Kasumi-1 (cell line): ENCODE measurements at places on chromosomes 1 and 21.

- peak; percentile 40 for DNase-seq
Observed at GRCh38 chr1:21552715-21553114, 43.5 kb downstream of the ALPL start.

DNA sequence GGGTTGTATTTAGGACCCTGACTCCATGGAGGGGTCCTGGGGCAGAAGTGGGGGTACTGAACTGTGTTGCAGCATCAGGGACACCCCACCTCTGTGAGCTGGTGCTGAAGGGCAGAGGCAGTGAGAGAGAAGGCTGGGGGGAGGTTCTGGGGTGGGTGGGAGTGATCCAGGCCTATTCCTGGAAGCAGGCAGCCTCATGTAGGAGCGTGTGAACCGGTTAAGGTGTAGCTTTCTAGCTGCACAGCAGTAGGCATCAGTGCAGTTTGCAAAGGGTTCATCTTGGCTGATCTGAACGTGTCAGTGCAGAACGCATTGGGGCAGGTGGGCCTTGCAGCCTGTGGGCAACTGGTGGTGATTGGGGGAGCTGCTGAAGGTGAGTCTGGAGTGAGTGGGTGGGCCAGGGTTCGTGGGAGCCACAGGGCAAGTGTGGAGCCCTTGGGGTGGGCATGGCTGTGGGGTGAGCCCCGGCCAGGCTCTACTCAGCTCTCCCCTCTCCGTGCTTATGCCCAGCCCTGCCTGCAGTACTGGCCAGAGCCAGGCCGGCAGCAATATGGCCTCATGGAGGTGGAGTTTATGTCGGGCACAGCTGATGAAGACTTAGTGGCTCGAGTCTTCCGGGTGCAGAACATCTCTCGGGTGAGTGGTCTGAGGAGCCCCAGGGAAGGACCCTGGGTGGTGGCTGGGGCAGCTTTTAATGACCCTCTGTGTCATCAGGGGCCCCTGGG lies 86.7 kb downstream of the PTPRU start:
- no peak for DNase-seq

DNA sequence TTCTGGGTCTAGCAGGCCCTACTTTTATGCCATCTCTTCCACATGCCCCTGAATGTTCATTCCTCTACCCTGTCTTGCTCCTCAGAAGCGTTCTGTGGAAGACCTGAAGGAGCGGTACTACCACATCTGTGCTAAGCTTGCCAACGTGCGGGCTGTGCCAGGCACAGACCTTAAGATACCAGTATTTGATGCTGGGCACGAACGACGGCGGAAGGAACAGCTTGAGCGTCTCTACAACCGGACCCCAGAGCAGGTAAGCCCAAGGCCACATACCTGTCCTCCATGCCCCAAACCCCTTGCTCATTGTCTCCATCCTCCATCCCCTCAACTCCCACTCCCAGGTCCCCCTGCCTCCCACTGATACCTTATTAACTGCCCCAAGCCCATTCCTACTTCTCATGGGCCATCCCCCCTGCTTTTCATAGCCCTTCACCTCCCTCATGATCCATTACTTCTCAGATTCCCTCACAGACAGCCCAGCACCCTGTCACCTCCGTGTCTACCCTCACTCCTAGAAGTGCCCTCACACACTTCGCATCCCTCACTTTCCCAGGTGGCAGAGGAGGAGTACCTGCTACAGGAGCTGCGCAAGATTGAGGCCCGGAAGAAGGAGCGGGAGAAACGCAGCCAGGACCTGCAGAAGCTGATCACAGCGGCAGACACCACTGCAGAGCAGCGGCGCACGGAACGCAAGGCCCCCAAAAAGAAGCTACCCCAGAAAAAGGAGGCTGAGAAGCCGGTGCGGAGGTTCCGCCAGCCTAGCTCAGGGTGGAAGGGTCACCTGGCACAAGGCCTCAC lies 5.4 kb downstream of the DMAP1 start:
- no peak for DNase-seq

GRCh38 chr21:21682172-21682571 lies 684.0 kb downstream of the NCAM2 start:
- DNase-seq: no peak

GRCh38 chr21:14825514-14825974 lies 239.3 kb downstream of the NRIP1 start:
- DNase-seq: no peak

DNA sequence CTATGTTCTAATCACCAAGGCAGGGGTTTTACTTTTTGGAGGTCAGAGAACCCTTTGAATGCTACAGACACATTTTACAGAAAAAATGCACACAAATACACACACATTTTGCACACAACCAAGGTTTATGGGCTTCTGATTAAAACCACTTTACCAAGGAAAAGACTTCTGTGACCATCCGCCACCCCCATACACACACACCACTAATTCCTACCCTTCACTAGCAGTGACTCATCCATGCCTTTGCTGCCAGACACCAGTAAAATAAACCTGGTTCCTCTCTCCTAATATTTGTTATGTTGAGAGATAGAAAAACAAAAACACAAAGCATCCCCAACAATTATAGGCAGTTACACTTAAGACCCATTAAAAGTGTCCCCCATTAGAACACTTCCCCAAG lies 12.9 kb downstream of the PIGM start:
- DNase-seq: no peak

- DNase-seq: no peak
Observed at GRCh38 chr1:37150986-37151385, 116.7 kb upstream of the GRIK3 start.

- DNase-seq: no peak
Observed at GRCh38 chr1:37181425-37181824, 147.1 kb upstream of the GRIK3 start.

- DNase-seq: no peak
Observed at GRCh38 chr1:228249513-228250305, 41.9 kb downstream of the OBSCN start.

DNA sequence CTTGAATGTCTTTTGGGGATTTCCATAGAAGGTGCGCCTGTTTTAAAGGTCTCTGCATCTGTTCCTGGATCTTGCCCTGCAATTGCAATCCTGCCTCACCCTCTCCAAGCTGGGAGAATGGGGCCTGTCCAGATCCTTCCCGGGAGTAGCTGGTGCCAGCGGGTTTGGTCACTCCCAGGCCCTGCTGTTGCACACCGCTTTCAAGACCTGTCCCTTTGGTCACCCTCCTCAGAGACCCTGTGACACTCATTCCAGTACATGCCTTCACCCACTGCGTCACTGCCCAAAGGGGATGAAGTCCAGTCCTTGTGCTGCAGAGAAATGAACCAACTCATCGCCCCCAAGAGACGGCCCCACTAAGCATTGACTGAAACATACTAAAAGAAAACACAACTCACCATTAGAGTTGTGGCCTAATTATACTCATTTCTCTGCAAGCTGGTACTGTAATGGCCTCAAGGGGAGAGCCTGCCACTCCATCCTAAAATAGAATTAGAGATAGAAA lies 1.9 kb upstream of the IRF2BP2 start:
- DNase-seq: peak; percentile 52
